Thyroid gland (tissue), 4 donors: ENCODE measurements at places on chromosomes 1 and 21.

- no peak overlapping the region for H3K27ac ChIP-seq
- H3K36me3 ChIP-seq = no peaks in the 10 kb centered on the region
- H3K27me3 ChIP-seq = no peaks in the 10 kb centered on the region
- no peak overlapping the region for H3K4me3 ChIP-seq
- no peak for DNase-seq
Measured at GRCh38 chr1:221166559-221167318, 287.5 kb downstream of the HLX start.

DNA sequence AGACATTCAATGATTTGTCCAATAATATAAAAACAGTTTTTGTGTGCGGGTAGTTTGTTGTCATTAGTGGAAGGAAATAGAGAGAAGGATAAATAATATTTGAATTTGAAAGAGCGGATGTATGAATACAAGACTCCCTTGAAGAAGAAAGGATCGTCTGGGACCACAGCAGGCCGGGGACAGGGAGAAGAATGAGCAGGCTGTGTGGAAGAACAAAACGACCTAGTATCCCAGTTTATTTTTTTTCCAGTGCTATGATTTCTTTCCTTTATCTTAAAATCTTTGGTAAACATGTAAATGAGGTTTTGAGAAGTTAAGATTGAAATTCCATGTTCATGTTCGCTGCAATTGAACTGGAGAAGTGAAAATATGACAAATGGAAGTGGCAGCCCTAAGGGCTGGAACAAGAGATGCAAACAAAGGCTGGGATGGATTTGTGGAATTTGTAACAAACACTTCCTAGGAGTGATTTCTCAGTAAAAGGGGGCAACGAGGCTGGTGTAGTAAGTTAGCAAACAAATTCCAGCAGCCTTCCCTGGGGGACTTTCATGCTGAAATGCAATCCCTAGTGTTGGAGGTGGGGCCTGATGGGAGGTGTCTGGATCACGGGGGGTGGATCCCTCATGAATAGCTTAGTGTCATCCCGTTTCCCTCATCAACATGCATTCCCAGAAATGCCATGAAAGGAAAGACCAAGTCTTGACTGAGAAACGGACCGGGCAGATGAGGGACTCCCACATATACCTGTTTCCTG is 10.2 kb upstream of the IFI16 start:
- H3K4me1 ChIP-seq = peaks cover 7% of the 10 kb centered on the region
- DNase-seq = peak; percentile 66
- no peaks in the 10 kb centered on the region for H3K36me3 ChIP-seq
- H3K27me3 ChIP-seq = no peaks in the 10 kb centered on the region
- H3K27ac ChIP-seq = peak overlapping the region; percentile 81

GRCh38 chr1:32696041-32696440 is 6.5 kb downstream of the SYNC start:
- H3K4me1 ChIP-seq = peaks cover 20% of the 10 kb centered on the region
- H3K27me3 ChIP-seq = no peaks in the 10 kb centered on the region
- no peak for DNase-seq
- H3K27ac ChIP-seq = no peak overlapping the region
- no peak overlapping the region for H3K4me3 ChIP-seq

DNA sequence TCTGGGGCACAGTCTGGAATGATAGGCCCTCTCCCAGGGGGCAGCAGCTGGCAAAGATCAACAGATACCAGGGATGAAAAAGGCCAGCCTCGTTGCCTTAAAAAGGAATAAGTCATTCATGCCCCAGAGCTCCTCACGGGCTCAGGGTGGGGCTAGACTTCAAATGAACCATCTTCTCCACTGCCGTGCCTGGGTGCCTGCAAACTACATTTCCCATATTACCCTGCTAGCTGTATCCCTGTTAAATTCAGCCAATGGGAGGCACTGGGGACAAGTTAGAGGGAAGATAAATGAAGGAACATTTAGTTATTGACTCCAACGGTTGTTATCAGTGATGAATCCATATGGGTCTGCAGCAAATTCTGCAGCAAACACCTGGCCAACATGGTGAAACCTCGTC is 101.2 kb upstream of the CYYR1 start:
- no peaks in the 10 kb centered on the region for H3K27me3 ChIP-seq
- DNase-seq = no peak
- no peaks in the 10 kb centered on the region for H3K36me3 ChIP-seq
- H3K27ac ChIP-seq = no peak overlapping the region
- no peak overlapping the region for H3K4me3 ChIP-seq
- H3K4me1 ChIP-seq = no peaks in the 10 kb centered on the region

GRCh38 chr1:83110156-83110555 is 888.8 kb downstream of the TTLL7 start:
- H3K27me3 ChIP-seq = no peaks in the 10 kb centered on the region
- DNase-seq = no peak
- no peaks in the 10 kb centered on the region for H3K36me3 ChIP-seq
- H3K4me1 ChIP-seq = peaks cover 5% of the 10 kb centered on the region
- H3K4me3 ChIP-seq = no peak overlapping the region
- H3K27ac ChIP-seq = no peak overlapping the region

DNA sequence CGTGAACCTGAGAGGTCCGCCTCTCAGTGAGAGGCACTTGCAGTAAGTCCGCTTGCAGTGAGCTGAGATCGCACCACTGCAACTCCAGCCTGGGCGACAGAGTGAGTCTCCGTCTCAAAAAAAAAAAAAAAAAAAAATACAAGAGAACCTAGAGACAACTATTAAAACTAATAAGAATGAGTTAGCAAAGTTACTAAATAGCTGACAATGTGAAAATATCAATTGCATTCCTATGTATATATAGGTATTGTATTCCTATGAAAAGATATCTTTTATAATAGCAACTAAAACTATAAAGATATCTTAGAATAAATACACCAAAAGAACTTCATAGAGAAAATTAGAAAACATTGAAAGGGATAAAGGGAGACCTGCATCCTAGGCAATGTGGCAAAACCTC is 20.3 kb downstream of the FLVCR1 start:
- no peaks in the 10 kb centered on the region for H3K27me3 ChIP-seq
- no peak for DNase-seq
- no peak overlapping the region for H3K27ac ChIP-seq

- no peak overlapping the region for H3K27ac ChIP-seq
- no peak for DNase-seq
- no peaks in the 10 kb centered on the region for H3K36me3 ChIP-seq
- no peaks in the 10 kb centered on the region for H3K4me1 ChIP-seq
- H3K4me3 ChIP-seq = no peak overlapping the region
Measured at GRCh38 chr1:80961464-80962190, 839.1 kb upstream of the ADGRL2 start.

GRCh38 chr1:227445746-227446145 is 117.6 kb upstream of the ZNF678 start:
- H3K27me3 ChIP-seq = no peaks in the 10 kb centered on the region
- no peaks in the 10 kb centered on the region for H3K4me1 ChIP-seq
- no peak overlapping the region for H3K4me3 ChIP-seq
- DNase-seq = no peak
- no peak overlapping the region for H3K27ac ChIP-seq
- H3K36me3 ChIP-seq = no peaks in the 10 kb centered on the region

DNA sequence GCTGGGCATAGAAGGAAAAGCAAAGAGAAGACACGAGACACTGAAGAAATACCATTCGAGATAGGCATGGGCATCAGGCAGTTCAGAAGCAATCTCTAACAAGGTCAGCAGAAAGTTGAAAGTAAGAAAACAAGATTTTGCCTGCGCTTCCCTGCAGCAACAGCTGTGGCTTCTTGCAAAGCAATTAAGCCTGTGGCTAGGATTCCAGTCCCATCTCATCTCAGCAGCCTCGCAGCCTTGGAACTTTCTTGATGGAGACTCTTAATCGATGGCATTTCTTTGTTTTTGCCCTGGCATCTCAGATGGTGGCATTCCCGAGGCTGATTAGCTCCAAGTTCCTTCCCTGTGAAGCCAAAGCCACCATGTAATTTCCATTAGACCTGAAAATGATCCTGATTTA is 64.6 kb upstream of the SPAG17 start:
- no peak overlapping the region for H3K27ac ChIP-seq
- DNase-seq = no peak
- H3K36me3 ChIP-seq = no peaks in the 10 kb centered on the region
- H3K4me1 ChIP-seq = no peaks in the 10 kb centered on the region

DNA sequence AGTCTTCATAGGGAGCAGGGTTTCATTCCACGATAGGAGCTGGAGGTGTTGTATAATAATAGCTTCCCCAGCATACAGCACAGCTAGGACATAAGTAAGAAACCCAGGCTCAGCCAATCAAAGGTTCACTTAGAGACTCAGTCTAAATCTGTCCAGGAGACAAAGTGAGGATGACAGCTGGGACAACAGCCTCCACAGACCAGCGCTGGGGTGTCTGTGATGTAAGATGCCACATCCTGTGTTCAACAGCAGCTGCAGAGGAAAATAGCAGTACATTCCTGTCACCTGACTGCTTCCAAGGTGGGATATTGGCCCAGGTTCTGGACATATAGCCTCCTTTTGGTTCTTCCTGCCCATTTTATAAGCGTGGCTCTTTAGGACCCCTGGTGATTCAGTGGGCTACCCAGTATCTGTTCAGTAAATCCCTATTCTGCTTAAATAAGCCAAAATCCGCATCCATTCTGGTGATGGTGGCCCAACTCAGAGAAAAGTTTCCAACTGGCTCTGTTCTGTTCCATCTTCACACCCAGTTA is 176.8 kb upstream of the SYT6 start:
- no peaks in the 10 kb centered on the region for H3K4me1 ChIP-seq
- no peaks in the 10 kb centered on the region for H3K36me3 ChIP-seq
- no peak overlapping the region for H3K27ac ChIP-seq
- H3K4me3 ChIP-seq = no peak overlapping the region
- no peak for DNase-seq

DNA sequence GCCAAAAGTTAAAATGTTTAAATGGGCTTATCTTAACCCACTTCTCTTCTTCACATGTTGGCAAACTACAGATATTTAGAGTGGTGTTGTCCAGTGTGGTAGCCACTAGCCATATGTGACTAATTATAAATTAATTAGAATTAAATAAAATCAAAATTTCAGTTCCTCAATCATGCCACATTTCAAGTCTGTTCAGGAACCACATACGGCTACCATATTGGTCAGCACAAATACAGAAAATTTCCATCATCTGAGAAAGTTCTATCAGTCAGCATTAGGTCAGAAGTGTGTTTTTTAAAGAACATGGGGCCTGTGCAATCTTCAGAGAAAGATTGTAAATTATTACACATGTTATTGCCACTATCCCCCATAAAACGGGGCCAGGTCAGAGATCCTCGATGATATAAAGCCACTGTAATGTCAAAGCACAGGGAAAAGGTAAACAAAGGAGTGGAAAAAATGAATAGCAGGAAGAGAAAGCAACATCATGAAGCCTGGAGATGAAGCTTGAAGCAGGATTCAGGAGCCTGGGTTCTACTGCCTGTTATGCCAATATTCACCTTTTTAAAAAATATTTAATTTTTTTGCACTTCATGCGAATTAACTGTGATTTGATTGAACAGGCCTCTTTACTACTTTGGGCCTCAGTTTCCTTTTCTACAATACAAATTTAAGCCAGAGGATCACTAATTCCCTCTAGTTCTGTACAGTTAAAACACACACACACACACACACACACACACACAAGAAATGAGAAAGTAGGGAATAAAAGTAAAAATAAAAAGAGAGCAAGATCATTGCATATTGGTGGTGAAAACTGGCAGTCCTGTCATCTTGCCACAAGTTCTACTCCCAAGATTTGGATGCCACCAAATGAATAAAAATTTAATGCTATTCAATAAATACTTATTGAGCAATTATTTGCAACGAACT is 2.3 kb downstream of the RSBN1 start:
- no peaks in the 10 kb centered on the region for H3K27me3 ChIP-seq
- H3K4me3 ChIP-seq = no peak overlapping the region
- no peaks in the 10 kb centered on the region for H3K36me3 ChIP-seq
- peaks cover 12% of the 10 kb centered on the region for H3K4me1 ChIP-seq
- H3K27ac ChIP-seq = no peak overlapping the region
- DNase-seq = no peak

DNA sequence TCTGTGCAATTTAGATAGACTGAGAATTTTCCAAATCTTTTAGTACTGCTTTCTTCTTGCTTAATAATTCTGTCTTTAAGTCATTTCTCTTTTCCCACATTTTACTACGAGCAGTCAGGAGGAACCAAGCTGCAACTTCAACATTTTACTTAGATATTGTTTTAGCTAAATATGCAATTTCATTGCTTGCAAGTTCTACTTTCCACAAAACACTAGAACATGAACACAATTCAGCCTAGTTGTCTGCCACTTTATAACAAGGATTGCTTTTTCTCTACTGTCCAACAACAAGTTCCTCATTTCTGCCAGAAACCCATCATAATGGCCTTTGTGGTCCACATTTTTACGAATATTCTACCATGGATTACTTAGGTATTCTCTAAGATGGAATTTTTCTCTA is 36.6 kb downstream of the SORT1 start:
- no peak overlapping the region for H3K4me3 ChIP-seq
- peak overlapping the region; percentile 3 for H3K27ac ChIP-seq
- H3K36me3 ChIP-seq = no peaks in the 10 kb centered on the region
- peaks cover 36% of the 10 kb centered on the region for H3K4me1 ChIP-seq
- no peak for DNase-seq
- H3K27me3 ChIP-seq = no peaks in the 10 kb centered on the region

DNA sequence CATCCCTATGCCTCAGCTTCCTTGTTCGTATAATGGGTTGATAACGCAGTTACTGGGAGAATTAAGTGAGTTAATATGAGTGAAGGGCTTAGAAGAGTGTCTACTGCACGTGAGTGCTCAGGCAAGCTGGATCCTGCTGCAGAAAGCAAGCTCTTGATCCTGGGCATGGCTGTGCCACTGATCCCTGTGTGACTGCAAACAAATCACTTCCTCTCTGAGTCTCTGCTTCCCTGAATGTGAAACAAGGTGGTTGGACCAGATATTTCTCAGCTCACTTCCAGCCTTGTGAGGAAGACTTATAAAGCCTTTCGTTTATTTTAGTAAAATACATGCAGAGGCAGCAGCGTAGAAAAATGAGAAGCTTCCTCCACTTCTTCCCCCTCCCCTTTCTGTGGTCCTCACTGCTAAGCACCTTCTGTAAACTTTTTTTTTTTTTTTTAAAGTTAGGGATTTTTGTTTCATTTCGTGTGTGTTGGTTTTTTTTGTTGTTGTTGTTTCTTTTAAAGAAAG is 13.8 kb downstream of the PSEN2 start:
- H3K36me3 ChIP-seq = no peaks in the 10 kb centered on the region
- peaks cover 7% of the 10 kb centered on the region for H3K4me1 ChIP-seq

DNA sequence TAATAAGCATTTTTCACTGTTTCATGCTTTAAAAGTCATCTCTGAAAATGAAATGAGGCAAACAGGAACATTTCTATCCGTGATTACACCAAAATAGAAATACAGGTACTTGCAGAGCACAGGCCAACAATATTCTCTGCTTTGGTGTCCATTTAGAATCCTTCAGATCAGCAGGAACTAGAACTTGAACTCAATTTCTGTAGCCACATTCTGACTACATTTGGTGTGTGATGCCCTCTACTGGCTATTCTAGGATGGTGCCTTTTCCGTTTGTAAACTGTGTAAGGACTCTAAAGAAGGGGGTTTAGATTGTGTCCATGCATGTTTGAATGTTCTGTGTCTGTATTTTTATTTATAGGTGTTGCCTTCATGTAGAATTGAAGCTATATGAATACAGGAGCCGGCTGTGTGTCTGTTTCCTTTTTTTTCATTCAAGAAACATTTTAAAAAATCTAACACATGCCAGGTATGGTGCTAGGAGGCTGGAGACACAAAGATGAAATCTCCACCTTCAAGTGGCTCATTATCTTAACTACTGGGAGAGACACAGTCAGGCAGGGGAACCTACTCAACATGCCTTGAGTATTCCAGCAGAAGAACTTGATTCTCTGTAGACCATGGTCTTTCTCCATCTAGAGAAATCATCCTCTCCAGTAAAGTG is 7.6 kb upstream of the ZNF326 start:
- peak; percentile 46 for DNase-seq
- H3K27ac ChIP-seq = no peak overlapping the region

GRCh38 chr1:69862906-69863305 is 295.2 kb downstream of the LRRC7 start:
- no peaks in the 10 kb centered on the region for H3K4me1 ChIP-seq
- H3K27ac ChIP-seq = no peak overlapping the region
- H3K4me3 ChIP-seq = no peak overlapping the region
- DNase-seq = no peak
- no peaks in the 10 kb centered on the region for H3K36me3 ChIP-seq
